Stimulated activated CD4-positive, alpha-beta T cell treated with anti-CD3 and anti-CD28 coated beads, Interleukin-15, amount 100 ng/mL, for 1 hour (primary cell): ENCODE measurements at places on chromosomes 4 and X.

DNA sequence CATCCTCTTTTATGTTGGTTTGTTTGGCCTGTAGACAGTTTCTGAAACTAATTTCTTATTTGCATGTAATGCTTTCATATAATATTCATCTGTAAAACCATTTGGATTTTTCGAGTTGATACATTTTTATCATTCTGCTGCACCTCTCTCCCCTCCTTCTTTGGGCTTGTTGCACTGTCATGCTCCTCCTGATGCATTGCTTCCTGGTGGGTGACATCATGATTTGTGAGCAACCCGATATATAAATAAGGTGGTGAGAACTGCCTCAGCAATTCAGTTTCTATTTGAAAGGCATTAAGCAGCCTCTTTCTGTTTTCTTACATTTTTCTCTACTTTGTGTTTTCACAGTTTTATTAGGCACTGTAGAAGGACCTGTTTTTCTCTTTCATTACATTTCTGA, 515.7 kb downstream of the RPA4 start:
- no peak for DNase-seq

DNA sequence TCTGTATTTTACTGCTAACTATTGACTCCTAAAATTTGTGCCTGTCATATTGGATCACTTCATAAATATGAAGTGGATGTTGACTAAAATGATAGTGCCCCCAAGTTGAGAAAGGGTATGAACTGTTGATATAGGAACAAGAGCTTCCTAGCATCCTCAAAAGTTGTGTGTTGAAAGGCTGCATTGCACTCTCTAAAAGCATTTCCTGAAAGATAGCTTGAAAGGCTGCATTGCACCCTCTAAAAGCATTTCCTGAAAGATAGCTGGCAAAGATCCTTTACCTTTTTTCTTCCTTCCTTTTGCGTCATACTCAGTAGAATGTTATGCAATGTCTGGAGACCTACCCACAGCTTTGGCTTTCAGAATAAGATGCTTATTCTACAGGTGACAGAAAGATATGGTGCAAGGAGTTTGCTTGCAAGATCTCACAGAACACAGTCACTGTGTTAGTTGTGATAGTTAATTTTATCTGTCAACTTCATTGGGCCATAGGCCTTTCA, 274.6 kb upstream of the GALNTL6 start:
- DNase-seq, result no peak

DNA sequence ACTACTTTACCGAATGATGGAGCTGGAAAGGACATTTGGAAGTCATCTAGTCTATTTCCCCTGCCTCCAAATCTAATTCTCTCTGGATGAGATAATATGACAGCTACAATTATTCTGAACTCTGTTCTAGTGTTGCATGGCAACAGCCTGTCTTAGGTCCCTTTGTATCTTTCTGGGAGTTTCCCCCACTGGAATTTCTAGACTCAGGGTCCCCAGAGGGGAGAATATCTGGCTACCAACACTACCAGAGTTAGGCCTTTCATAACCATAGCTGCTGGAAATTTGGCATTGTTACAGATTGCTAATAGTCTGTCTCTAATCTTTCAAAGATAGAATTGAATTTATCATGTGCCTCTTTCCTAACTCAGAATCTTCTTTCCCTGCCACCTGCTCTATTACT, 4.5 kb downstream of the MSN start:
- DNase-seq, result no peak

GRCh38 chr4:178316211-178316610, 874.0 kb upstream of the AGA start:
- no peak for DNase-seq

- no peak for DNase-seq
Measured at GRCh38 chrX:67289055-67289499, 254.7 kb upstream of the AR start.
